ENCODE measurements at places on chromosomes 4 and X.

DNA sequence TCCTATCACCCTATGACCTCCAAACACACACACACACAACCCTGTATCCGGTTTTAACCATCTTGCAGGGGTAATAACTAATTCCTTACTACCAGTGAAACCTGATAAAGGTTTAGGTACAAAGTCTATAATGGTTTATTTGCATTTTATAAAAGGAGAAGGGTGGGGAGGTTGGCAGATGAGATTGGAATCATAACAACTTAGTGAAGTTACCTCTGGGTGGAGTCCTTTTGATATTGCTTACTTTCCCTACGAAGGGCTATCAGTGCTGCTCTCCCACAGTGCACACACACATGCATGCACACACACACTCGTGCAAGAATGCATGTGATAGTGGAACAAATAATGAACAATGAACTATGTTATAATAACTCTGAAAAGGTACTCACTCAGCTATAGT is 56.1 kb downstream of the CCSER1 start:
- DNase-seq, result no peak

- no peak for DNase-seq
Measured at GRCh38 chr4:113607147-113607720, 154.3 kb downstream of the CAMK2D start.

DNA sequence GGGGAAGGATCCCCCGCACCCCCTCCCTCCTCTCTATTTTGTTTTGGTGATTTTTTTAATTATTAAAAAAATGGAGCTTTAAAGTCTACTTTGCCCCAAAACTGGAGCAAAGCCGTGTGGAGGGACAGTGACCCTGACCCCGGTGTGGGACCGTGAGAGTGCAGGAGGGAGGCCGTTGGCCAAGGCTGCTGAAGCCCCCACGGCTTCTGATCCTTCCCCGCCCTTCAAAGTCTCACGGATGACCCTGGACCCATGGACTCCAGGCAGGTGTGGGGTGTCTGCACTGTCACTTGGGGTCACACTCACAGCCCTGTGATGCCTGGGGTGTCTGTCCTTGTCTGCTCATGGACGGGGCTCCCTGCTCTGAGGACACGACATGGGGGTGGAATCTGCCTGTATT is 133.3 kb downstream of the CPZ start:
- no peak for DNase-seq

GRCh38 chr4:47120783-47121182 is 89.4 kb downstream of the GABRB1 start:
- no peak for DNase-seq

DNA sequence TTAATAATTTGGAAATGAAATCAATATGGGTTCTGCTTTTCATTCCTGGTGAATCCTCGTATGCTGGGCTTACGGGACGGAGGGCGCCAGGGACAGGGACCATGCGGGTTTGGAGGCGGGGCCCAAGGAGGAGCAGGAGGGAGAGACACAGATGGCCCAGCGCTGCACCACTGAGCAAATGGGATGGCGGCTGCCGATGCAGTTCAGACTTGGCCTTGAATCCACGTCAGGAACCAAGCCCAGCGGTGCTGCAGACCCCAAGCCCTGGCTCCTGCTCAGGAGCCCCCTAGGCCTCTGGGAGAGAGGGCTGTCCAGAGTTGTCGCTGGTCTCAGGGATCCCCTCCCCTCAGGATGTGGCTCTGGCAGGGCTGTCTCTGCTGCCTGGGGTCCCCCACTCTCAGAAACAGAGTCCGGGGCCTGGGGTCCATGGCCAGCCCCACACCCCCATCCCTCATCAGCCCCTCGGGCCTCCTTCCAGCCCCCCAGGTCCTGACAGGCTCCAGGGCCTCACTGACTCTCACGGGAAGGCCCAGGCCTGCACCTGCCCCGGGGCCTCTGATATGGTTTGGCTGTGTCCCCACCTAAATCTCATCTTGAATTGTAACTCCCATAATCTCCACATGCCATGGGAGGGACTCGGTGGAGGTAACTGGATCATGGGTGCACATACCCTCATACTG is 75.2 kb downstream of the FAM53A start:
- no peak for DNase-seq

- DNase-seq, result no peak
Measured at GRCh38 chr4:84804136-84804535, 162.4 kb downstream of the WDFY3 start.

DNA sequence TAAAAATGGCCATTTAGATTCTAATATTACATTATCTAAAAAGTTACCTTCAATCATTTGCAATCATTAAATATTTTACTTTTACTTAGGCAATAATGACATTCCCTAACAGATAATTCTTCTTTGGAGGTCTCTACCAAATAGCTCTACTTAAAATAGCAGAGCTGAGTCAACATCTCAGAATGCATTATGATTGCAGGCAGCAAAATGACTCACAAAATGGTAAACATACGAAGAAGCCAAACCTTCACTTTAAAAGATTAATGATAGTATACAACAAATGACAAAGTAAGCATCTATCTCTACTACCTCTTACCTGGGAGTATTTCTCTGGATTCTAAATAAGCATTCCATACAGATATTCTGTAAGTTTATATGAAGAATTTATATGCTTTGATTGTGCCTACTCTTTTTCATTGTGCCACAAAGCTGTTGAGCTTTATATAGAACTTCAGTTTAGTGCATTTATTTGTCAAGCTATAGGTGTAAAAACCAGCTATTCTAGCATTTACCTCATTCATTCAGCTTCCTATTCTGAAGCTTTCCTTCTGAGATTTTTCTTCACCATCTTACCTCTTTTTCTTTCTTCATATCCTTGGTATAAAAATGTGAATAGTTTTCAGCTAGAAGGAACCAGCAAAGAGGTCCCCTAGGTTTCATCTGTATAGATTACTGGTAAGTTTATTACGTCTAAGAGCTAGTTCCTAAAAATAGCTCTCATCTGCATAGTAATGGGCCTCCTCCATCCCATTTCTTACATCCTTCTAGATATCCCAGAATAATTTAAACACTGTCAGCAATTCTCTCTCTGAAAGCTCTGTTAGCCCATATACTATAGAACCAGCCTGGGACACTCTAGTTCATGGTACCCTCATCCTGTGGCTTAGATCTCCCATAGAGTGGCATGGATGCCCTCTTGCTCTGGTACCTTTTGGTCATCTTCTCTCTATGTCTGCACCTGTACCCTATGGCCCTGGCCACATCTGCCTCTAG is 17.2 kb upstream of the SPCS3 start:
- DNase-seq, result no peak

DNA sequence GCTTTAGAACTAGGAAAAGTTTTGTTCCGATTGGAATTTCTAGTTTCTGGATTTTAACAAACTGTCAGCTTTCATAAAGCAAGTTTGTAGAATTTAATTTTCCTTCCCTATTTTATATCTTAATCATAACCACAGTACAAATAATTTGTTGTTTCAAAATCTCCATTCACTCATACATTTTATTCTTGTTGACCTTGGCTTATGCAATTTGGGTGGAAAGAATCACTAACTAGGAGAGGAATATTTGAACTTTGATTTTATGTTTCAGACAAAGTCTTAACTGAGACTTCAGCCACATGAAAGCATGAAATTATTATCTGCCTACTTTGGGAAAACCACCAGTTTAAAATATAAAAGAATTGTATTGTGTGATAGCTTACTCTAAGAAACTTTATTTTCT is 427.9 kb downstream of the SPRY1 start:
- no peak for DNase-seq

DNA sequence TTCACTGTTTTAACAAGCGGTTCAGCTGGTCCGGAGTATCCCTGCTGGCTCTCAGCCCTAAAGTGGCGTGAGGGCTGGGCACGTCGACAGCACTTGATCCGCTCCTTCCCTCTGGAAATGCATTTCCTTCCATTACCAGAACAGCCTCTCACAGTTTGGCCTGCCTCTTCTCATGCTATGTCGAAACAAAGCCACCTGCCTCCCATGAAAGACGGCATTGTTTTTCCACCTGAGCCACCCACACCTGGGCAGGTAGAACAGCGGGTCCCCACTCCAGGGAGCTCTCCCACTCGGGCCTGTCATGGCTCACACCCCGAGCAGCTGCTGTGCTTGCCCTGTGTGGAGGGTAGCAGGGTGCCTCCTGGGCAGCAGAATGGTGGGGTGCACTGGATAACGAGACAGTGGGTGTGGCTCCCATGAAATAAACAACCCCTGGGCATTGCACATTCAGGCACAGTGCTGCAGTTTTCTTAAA is 86.2 kb downstream of the FHDC1 start:
- no peak for DNase-seq

DNA sequence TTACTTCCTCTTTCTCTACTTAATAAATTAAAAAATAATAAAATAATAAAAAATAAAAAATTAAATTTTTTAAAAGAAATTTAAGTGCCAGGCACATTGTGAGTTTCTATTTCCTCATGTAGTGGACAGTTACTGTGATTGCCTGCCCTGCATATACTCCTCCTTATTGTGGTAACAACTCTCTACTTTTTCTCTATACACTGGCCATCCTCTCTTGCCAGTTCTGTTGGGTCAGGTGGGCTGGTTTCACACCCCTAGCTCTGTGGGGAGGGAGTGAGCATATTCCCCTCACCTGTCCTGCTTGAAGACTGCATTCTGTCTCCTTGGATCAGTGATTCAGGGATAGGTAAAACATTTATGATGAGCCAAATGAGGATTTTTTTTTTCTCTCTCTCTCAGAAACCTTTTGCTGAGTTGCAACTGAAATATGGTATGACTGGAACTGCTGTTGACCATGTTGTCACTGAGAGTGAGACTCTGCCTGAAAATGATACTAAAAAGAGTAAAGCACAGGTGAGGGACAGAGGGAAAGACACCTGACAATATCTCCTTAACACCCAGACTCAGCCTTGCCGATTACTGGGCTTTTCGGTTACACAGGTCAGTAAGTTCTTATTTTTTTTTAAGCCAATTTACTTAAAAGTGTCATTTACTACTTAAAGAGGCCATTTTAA is 37.2 kb downstream of the CXXC4 start:
- no peak for DNase-seq

DNA sequence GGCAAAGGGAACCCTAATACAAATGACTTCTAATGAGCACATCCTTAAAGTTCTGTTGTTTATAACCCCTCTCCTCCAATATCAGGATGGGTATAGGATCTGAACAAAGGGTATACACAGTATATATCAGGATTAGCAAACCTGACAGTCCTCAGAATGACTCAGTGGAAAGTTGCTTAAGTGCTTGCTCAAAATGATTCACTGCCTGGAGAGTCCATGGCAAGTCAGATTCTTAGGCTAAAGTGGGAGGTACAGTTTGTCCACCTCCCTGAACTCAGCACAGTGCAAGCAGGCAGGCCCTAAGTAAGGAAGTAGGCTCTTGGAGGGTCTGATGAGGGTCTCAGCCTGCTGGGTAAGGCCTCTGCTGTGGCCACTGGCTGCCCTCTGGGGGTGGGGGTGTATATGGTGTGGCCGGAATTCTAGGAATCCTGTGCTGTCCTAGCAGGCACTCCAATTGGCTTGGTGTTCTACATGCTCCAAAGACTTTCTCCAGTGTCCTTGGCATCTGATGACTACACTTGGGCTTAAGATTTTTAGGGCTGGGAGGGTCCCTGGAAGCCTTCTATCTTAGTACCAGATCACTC is 54.3 kb downstream of the CHRDL1 start:
- DNase-seq, result no peak

DNA sequence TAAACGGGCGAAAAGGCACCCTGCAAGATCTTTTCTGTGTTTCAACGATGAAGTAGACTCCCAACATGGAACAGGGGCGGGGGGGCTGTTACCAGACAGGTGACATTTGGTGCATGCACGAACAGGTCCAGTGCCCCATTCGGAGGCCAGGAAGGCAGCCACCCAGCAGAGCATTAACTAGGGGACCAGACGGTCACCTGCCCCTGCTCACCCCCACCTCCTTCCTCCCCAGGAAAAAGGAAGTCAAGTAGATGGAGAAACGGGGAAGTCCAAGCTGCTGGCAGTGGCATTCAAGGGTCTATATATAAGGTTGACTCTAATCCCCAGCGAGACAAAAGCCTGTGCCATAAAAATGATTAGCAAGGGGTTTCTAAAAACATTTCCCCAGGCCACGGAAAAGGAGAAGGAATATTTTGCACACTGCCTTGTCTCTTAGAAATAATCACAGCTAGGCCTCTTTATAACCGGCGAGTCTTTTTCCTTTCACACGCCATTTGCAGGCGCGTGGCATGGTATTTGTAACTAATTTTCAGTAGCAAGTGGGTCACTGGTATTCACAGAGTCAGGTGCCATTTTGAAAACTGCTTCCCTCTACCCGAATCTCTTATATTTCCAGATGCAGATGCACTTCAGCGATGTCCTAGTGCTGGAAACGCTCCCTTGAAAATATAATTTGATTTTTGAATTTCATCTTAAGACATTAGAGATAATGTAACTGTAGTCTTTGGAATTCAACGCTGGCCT is 1.2 kb upstream of the TMSB4X start:
- no peak for DNase-seq

GRCh38 chr4:3496021-3496420 is 32.9 kb downstream of the DOK7 start:
- DNase-seq, result no peak

DNA sequence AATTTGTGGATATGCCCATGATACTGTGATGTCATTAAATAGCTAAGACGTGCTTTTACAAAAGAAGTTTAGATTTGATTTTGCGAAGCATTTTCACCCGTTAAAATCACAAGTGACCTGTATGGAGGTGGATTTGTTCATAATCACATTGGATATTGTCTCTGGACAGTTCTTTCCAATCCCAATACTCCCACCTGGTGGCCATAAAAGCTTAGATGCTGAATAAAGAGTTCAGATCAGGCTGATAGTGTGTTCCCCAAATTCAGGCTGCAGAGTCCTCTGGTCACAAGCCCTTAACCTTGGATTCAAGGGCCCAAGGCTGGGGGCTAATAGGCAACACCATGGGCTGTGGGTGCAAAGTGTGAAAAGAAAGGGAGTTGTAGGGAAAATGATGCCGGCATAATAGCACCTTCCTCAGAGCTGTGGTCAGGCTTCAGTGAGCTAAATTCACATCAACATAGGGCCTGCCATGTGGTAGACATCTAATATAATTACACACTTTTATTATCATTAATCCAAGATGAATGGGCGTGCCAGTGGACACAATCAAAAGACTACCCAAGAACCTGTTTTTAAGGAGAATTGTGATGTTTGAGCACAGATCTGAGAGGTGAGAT is 28.1 kb downstream of the SMIM43 start:
- DNase-seq, result no peak

DNA sequence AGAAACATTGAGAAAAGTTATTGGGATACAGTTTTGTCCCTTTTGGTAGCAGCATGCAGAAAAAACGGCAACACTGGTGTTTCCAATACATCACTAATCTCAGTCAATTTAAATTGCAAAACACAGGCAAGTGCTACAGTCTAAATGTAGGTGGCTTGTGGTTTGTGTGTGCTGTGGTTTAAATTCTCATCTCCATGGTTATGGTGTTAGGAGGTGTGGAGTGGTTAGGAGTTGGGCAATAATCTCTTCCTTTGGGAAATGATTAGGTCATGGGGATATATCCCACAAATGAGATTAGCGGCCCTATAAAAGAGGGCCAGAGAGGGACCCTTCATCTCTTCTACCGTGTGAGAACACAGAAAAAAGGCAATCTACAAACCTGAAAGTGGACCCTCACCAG is 1344.3 kb downstream of the ADGRL3 start:
- no peak for DNase-seq

- DNase-seq, result no peak
Measured at GRCh38 chr4:156169011-156169410, 215.3 kb upstream of the CTSO start.

Measured in activated T-helper 9 cell treated with anti-CD3 and anti-CD28 coated beads, Interleukin-2, amount 50 U/mL, for 16 hours (primary cell).